ENCODE measurements at places on chromosomes 16 and 17.
A peak's percentile ranks its signal among the peaks of the same experiment; 100 is the strongest.

- no peak for DNase-seq
Measured at GRCh38 chr16:69906838-69907401, 44.2 kb upstream of the CLEC18A start.

GRCh38 chr16:54886078-54886477, 44.6 kb upstream of the IRX5 start:
- DNase-seq = no peak

GRCh38 chr17:34680151-34680550, 100.8 kb downstream of the TMEM132E start:
- DNase-seq = no peak

- no peak for DNase-seq
Measured at GRCh38 chr16:10182222-10183053, at the start of gene GRIN2A. Gene GRIN2A (minus strand): TSS chr16:10182428. CDS start chr16:10180411, 2,017 bp downstream.

DNA sequence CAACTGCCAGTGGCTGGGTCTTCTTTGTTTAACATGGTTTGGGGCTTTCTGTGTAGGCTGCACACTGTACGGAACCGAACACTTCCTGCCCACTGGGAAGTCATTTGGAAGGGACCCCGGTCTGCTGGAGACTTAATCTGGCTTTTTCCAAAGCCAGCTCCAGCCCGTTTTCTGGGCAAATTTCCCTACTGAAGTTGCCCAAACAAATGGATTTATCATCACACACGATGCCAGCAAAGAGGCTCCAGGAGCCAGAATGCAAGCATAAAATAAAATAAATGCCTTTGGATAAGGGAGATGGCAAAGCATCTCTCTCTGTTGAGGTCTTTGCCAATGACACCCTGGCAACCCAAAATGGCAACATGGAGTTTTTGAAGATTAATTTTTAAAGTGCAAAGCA, 259.9 kb upstream of the IRX3 start:
- no peak for DNase-seq

DNA sequence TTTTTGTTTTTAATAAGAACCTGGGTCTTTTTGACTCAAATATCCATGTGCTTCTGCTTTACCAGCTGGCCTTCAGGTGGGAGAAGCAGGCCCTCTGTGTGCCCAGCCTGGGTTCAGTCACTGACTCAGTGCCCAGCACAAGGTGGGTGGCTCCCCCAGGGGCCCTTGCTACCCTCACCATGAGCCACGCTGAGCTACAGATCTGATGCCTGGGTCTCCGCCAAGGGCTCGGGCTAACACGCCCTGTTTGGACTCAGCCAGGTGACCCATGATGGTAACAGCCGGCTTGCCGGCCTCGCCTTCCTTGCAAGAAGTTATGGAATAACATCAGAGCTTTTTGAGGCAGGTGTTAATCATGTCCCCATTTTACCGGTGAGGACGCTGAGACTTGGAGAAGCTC, 109.5 kb upstream of the NLRP1 start:
- DNase-seq = no peak

- no peak for DNase-seq
Measured at GRCh38 chr16:51389881-51390280, 238.8 kb upstream of the SALL1 start.

DNA sequence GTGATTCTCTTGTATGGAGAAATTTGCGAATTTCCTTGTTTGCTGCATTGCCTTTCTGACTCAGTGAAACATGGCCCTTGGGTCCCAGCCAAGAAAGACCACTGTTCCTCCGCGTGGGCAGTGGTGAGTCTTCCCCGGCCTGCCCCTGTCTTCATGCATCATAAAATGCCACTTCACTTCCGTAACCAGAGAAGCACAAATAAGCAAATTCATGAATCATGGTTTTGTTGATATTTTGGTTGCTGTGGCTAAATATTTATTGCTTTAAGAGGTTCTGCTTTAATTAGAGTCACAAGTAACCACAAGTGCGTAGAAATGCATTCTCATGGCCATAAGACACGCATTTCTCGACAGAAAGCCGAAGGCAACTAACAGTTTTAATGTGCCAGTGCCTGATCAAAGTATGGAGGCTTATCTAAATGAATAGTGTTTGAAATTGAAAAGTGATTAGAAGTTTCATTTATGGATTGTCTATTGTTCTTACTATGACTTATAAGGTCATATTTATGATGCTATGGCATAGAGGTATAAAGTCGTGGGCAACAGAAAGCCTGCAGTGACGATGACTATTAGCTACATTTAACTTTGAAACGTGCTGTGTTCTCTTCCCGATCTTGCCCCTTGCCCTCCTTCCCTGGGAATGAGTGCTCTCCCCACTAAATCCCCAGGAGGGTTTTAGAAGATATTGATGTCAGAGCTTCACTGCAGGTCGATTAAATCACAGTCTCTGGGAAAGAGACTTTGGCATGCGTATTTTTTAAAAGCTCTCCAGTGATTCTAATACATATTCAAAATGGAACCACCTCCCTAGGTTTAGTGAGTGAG, 76.0 kb downstream of the WIPI1 start:
- DNase-seq = peak; percentile 11

DNA sequence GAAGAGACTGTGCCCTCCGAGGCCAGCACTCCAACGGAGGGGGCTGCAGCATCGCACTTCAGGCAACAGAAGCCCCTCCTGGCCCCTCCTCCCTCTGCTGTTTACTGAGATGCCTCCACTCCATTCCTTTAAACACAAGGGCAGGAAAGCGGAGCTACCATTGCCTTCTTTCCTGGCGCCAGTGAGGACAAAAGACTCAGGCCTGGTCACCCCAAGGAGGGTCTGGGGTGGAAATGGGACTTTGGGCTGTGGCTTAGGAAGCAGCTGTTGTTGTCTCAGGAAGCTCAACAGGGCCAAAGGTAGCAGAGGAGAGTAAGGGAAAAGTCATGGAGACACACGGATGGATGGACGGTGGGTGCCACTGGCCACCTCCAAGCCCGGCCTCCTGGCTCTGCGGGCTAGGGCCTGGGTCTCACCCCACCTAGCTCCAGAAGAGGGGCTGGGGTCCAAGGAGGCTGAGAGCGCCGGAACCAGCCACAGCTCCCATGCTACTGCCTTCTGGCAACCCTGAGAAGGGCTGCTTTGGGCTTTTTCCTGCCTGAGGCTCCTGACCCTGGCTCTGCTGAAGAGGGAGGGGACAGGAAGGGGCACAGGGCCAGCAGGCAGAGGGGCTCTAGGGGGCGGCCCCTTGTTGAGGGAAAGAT, 11.1 kb downstream of the CD300LG start:
- no peak for DNase-seq

DNA sequence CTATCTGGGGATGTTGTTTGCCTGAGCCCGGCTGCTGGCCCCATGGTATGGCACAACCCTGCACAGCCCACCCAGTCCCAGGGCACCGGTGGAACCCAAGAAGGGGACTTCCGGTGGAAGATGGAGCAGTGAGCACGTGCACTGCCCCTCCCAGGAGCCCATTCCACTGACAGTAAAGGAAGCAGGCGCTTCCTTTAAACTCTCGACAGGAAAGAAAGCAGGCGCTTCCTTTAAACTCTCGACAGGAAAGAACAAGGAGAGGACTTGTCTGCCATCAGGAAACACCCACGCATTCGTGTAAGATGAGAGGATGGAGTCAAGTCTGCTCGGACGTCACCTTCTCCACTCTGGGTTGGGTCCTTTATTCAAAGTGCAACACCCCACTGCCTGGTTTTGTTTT, 53.7 kb downstream of the IL21R start:
- no peak for DNase-seq

- no peak for DNase-seq
Measured at GRCh38 chr16:75264999-75265910, 13.8 kb upstream of the BCAR1 start.

- no peak for DNase-seq
Measured at GRCh38 chr17:61007980-61008379, 330.3 kb downstream of the BCAS3 start.

DNA sequence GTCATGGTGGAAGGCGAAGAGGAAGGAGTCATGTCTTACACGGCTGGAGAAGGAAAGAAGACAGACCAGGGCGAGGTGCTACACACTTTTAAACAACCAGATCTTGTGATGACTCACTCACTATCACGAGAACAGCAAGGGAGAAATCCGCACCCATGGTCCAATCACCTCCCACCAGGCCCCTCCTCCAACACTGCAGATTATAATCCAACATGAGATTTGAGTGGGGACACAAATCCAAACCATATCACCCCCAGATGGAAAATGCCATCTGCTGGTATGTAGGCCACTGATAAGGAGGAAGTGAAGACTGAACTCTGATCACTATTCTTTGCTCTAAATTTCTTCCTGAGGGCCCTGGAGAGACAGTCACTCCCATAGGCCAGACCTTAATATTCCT, 7.5 kb upstream of the ITGAX start:
- no peak for DNase-seq

DNA sequence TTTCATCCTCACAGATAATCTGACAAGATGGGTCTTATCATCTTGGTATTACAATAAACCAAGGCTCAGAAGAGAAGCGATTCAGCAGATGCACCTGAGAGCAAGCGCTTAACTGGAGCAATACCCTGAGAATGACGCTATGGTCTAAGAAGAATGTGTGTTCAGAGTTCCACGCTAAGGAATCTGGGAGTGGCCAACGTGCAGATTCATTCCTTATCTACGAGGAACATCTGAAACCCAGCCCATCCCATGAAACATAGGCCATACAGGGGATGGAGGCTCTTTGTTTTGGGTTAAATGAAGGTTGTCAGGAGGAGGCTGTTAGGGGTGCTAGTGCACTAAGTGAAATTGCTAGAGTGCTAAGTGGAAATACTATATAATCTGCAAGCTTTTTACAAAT, 28.5 kb upstream of the KDM8 start:
- DNase-seq = no peak

DNA sequence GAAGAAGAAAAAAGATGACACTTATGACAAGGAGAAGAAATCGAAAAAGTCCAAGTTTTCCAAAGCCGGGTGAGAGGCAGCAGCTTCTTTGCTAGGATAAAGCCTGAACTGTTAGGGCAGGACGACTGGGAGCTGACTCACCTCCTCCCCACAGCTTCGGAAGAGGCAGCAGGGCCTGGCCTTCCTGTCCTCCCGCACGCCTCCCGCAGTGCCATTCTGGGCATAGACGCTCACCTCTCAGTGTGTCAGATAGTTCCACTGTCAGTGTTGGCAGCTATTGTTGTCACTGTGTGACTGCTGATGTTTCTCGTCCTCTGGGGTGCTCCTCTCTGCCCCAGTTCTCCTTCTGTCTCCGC, 12.6 kb downstream of the UBN1 start:
- DNase-seq = no peak

GRCh38 chr16:17395849-17396480, 74.8 kb downstream of the XYLT1 start:
- no peak for DNase-seq

- no peak for DNase-seq
Measured at GRCh38 chr17:59219992-59220327, 351 bp upstream of the GDPD1 start.

DNA sequence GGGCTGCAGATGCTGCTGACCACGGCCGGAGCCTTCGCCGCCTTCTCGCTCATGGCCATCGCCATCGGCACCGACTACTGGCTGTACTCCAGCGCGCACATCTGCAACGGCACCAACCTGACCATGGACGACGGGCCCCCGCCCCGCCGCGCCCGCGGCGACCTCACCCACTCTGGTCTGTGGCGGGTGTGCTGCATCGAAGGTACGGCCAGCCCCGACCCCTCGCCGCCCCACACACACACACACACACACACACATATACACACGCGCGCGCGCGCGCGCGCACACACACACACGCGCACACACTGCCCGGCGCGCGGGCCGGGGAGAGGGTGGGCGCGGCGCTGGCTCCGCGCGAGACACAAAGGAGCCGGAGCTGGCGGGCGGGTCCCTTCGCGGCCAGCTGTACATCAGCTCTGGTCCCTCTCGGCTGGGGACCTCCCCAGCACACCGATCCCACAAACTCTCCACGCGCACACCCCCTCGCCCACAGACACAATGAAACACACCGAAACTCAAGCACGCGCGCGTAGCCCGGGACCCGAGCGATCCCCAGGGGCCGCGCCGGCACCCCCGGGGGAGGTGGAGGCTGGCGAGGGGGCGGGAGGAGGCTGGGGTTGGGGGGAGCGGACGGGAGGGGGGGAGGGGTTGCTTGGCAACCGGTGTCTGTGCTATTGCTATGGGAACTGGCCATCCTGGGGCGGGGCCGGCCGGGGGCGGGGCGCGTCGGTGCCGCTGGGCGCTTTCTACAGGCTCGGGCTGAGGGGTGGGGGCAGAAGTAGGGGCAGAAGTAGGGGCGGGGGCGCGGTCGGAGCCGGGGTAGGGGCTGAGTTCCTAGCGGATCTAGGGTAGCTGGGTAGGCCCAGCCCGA, 658 bp downstream of the CACNG4 start:
- DNase-seq = peak; percentile 15

GRCh38 chr16:85422632-85423550, 190.2 kb upstream of the GSE1 start:
- DNase-seq = no peak

DNA sequence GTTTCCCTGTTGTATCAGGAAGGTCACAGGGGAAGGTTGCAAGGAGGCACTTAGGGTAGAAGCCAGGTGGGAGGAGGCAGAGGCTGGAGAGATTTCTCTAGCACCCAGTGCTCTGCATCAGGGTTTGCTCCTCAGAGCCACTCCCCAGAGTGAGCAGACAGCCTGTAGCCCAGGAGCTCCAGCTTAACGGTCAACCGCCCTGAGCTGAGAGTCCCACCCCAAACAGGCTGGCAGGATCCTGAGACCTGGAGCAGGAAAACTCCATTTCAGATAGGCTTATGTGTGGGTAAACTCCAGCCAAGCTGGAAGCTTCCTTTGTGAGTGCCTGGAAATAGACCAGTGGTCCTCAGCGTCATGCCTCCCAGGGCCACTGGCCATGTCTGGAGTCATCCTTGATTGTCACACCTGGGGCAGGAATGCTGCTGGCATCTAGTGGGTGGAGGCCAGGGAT, 37.9 kb downstream of the MPRIP start:
- no peak for DNase-seq

GRCh38 chr16:66081775-66082366, 284.6 kb upstream of the CDH5 start:
- no peak for DNase-seq

DNA sequence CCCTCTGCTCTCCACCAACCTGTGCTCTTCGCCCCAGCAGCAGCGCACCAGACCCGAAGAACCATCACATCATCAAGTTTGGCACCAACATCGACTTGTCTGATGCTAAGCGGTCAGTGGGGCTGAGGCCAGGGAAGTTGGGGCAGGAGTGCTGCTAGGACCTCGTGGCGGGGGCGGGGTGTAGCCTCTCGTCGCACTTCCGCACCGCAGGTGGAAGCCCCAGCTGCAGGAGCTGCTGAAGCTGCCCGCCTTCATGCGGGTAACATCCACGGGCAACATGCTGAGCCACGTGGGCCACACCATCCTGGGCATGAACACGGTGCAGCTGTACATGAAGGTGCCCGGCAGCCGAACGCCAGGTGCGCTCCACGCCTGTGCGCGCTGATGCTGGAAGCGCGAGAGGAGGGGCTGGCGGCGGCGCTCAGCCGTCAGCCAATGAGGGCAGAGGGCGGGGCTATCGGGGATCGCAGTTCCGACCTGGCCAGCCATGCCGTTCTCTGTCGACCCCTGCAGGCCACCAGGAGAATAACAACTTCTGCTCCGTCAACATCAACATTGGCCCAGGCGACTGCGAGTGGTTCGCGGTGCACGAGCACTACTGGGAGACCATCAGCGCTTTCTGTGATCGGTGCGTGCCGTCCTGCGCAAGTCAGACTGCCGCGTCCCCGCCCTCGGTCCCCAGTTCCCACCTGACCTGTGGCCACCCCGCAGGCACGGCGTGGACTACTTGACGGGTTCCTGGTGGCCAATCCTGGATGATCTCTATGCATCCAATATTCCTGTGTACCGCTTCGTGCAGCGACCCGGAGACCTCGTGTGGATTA, 3.2 kb upstream of the TMEM88 start:
- peak; percentile 92 for DNase-seq

GRCh38 chr16:60712144-60712543, 1324.1 kb downstream of the CDH8 start:
- no peak for DNase-seq

All from stimulated activated CD4-positive, alpha-beta T cell treated with anti-CD3 and anti-CD28 coated beads, Interleukin-1b, Interleukin-23, amount 100 ng/mL, for 48 hours (primary cell).